ENCODE measurements at places on chromosomes 5 and 9.

DNA sequence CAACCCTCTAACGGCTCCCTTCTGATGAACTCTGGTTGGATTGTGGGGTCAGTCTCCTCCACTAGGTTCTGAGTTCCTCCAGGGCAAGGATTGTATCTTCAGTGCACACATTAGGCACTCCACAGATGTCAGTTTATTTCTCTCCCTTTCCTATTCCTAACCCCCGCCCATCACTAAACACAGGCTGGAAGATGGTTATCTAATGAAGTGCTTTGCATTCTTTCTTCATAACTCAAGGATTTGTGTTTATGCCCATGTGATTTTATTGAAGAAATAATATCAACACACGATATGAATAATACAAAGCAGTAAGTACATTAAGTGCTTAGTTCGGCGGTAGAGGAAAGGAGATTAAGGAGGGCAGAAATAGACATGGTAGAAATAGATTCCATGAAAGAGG lies 4.4 kb upstream of the CREBRF start:
- DNase-seq, result no peak

- no peak for DNase-seq
Measured at GRCh38 chr9:89425921-89426383, 72.0 kb downstream of the SEMA4D start.

DNA sequence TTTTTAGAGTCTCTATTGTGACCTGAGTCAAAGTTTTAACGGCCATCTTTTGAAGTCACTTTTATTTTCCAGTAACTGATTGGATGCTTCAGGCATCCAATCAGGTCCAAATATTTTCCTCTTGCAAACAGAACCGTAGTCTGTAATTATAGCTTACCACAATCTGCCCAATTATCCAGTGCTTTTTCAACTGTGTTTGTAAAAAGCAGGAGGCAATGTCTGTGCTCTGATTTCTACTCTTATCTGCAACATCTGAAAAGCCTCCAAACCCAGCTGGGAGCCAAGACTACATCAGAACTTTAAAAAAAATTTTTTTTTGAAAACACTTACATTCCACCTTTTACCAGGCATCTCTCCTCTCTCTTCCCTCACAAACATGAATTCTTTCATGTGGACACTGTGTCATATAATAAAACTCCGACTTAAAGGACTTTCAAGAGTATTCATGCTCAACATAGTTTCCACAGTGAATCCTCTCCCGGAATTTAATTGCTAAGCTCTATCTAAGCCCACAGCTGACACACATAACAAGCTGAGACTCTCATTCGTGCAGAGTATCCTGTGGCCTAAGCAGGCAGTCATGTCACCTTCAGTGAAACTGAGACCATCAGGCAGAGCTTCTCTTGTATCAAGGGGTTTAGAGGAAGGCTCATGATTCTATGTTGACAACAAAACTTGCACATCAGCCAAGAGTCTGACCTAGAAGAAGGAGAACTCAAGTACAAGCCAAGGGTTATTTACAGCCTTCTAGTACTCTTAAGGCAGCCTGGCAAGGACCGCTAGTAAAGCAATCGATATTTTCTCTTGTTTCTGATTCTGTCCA lies 272.7 kb downstream of the TLE1 start:
- DNase-seq, result no peak

DNA sequence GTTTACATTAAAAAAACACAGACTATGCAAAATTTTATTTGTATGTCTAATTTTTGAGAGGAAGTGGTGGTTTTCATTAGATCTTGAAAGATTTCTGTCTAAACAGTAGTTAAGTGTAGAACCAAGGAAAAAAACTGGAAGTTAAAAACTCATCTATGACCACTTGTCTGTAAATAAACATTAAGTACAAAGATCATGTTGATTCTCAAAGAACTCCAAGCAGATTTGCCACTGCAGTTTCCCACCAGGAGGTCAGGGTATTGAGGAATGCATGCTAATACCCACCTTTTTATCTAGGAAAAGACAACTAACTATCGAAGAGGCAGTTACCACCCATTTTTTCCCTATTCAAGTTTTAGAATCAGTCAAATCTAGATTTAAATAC lies 1.9 kb downstream of the STOM start:
- no peak for DNase-seq

GRCh38 chr5:83277953-83278352 lies 193.6 kb upstream of the VCAN start:
- DNase-seq, result no peak

GRCh38 chr5:88929385-88929784 lies 46.4 kb upstream of the MEF2C start:
- no peak for DNase-seq
